GDM1 (cell line): ENCODE measurements at places on chromosomes 13 and 19.

DNA sequence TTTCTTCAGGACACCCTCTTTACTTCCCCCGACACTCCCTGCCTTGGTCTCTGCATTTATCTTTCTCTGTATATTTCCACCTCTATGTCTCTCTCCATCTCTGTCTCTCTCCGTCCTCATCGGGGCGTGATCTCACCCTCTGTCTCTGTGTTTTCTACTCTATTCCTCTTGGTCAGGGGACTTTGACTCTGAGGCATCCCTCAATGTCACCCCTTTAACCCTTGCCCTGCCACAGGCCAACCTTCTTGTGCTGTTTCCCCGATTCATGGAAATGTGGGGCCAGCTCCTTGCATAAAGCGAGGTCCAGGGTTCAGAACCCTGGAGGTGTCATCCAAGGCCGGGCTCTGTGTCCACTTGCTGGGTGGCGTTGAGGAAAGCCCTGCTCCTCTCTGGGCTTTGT is 46.8 kb downstream of the COLGALT1 start:
- DNase-seq = no peak

DNA sequence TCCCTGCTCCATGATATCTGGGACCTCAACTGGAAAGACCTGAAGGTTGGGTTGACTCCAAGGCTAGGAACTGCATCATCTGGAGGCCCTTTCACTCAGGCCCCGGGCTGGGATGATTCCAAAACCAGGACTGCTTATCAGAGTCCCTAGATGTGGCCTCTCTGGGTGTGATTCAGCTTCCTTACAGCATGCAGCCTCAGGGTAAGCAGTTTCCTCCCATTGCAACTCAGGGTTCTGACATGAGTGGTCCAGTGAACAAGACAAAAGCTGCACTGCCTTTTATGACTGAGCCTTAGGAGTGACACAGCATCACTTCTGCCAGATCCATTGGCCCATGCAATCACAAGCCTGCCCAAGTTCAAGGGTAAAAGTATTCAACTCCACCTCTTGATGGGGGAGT is 502.8 kb downstream of the COG6 start:
- no peak for DNase-seq

GRCh38 chr13:109606520-109606919 is 179.9 kb downstream of the IRS2 start:
- DNase-seq = no peak

- no peak for DNase-seq
These were observed 410.6 kb downstream of the TBC1D4 start for GRCh38 chr13:75071395-75071794.

GRCh38 chr13:80436571-80437169 is 95.7 kb upstream of the SPRY2 start:
- no peak for DNase-seq

DNA sequence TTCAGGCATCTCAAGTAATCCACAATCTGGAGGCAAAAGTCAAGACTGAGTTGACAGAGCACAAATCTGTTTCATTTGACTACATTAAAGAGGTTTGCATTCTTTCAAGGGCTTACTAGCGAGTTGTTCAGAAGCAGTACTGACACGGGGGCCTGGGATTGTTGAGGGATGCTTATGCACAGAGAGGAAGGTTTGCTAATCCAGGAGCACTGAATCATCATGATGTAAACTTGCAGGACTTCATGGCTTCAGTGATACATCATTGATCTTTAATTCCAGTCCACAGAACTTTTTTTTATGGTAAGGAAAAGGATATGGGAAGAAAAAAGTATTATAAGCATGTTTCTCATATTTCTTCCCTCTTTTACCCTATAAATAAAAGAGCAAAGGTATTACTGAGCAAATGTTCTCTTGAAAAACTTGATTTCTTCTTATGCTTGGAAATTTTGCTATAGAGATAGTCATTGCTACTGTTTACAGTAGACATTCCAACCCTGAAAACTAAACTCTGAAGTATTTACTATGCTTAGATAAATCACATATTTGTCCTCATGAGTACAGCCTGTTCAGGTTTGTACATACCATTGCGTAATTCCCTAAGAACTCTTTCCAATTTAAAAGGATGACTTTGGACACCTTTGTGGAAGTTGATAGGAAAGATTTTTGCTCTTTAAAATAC is 65.8 kb upstream of the KPNA3 start:
- DNase-seq = no peak

DNA sequence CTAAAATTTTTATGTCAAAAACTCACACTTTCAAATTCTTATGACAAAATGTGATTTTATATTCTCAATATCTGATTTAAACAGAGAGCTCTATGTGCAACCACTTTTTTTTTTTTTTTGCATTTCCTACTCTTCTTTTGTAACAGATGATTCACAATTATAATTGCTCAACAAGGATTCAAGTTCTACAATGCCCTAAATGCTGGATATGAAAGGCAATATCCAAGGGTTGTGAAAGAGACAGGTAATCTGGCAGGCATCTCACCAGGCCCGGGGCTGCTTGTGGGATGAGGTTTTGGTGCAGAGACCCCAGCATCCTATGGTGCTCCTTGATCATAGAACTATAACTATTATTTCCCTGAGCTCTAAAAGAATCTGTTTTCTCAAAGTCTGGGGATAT is 363.6 kb upstream of the NBEA start:
- no peak for DNase-seq

GRCh38 chr19:19661141-19661674 is 2.3 kb downstream of the ATP13A1 start:
- DNase-seq = no peak

- no peak for DNase-seq
These were observed 2.5 kb downstream of the AKT1S1 start for GRCh38 chr19:49874503-49875157.

DNA sequence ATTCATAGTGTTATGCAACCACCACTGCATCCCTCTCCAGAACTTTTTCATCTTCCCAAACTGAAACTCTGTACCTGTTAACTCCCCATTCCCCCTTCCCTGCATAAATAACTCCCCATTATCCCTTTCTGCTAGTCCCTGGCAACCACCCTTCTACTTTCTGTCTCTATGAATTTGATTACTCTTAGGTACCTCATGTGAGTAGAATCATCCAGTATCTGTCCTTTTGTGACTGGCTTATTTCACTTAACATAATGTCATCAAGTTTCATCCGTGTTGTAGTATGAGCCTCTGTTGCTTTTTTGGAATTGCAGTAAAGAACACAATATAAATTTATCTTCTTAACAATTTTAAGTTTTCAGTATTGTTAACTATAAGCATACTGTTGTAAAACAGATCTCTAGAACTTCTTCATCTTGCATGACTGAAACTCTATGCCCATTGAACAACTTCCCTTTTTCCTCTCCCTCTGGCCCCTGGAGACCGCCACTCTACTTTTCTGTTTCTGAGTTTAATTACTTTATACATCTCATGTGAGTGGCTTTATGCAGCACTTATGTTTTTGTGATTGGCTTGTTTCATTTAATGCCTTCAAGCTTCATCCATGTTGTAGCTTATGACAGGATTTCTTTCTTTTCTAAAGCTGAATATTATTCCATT is 87.3 kb upstream of the ABCC4 start:
- no peak for DNase-seq

DNA sequence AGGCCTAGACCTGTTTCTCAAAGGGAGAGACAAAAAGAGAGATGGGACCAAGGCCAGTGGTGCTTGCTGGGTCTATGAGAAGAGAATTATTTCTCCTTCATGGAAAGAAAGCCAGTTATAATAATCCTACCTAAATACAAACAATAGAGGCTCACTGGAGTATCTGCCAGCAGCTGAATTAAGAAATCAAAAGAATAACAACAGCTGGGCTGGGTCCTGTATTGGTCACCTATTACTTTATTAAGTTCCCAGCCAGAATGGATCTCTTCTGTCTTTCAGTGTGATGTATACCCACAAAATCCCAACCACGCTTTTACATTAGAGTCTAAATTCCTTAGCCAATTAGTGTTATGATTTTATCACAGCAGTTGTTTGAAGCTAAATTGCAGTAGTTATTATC is 297.8 kb upstream of the DACH1 start:
- no peak for DNase-seq

DNA sequence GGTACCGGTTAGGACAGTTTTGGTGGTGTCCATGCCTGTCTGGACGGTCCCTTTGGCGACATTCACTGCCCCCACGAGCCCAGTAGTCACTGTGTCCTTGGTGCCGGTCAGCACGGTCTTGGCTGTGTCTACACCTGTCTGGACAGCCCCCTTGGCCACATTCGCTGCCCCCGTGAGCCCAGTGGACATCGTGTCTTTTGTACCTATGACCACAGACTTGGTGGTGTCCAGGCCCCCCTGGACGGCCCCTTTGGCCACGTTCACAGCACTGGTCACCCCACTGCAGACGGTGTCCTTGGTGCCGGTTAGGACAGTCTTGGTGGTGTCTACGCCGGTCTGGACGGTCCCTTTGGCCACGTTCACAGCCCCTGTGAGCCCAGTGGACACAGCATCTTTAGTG is 6.2 kb downstream of the PLIN4 start:
- no peak for DNase-seq

DNA sequence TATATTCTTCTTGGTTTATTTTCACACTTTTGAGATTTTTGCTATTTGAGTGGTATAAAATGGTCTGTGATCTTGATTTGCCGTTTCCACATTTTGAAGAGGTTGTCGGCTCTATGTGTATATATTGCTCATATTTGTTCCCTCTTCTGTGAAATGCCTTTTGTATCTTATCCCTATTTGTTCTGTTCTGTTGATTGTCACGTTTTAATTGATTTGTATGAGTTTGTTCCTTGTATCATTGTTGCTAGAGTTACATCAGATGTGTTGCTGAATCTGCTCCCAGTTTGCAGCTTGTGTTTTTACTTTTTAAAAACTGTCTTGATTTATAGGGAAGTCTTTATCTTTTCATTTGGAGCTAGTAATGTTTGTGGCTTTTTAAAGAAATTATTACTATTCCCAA is 17.1 kb downstream of the USPL1 start:
- DNase-seq = no peak

GRCh38 chr19:54470991-54471782 is 1.9 kb downstream of the CDC42EP5 start:
- no peak for DNase-seq

DNA sequence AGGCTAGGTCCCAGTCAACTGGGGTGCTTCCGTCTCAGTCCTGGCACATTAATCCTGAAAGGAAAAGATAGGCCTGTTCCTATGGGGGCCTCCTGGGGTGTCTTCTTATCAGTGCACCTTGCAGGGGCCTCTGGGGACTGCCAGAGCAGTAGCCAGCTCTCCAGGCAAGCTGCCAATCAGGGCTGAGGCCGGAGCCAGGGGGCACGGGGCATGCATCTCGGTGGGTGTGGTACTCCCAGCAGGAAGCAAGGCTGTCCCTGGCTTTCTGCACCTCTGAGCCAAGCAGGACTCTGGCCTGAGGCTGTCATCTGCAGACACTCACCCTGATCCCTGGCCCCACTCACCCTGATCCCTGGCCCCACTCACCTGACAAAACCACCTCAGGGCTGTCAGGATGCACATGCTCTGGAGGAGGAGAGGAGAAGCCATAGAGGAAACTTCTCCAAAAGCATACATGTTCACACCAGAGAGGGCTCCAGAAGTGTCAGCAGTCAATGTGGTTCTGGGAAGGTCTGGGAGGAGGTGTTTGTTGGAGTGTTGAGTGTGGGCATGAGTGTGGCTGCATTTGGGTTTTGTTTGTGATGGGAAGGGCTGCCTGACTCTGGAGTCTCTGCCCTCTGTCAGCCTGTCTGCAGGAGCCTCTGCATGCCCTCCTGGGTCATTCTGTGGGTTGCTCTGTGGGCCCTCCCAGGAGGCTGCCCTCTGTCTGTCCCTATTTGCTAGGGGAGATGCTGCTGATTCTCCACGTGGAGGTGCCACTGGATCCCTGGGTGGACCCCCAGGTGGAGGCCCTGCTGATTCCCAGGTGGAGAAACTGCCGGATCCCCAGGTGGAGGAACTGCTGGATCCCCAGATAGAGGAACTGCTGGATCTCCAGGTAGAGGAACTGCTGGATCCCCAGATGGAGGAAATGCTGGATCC is 22.7 kb upstream of the KCTD15 start:
- DNase-seq = no peak
